Ovary (tissue), 10 donors: ENCODE measurements at places on chromosomes 4 and X. TPM values are rescaled to one million over a fixed set of nuclear protein-coding genes. Genes with fewer than 3 reads are reported as not detected.

DNA sequence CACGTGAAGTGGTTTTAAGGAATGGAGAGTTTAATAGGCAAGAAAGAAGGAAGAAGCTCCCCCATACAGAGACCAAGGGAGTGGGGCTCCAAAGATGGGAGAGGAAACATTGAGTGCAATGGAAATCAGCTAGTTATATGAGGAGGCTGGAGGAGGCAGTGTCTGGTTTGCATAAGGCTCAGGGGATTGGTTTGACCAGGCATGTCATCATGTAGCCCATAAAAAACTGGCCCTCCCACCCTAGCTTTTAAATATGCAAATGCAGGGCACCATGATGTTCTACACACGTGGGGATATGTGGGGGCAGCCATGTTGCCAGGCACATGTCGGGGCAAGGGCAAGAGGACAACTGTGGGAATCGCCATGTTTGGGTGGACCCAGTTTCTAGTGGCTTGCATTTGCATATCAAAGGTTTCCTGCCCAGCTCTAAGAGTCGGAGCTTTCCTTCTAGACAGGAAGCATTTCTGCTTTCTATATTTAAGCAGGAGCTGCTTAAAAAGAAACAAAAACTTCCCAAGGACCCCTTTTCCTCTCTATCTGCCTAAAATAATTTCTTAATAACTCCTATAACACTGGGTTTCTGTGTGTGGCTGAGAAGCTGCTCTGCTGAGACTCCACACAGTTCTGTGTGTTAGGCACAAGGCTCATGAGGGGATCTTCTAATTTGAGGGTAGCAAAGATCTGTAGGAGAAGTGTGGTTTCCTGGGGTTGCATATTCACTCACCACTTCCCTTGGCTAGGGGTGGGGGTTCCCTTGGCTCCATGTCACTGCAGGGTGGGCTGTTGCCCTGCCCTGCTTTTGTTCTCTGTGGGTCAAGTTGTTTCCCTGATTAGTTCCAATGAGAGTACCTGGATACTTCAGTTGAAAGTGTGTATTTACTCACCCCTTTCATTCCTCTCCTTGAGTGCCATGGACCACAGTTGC is 113.5 kb downstream of the VSIG4 start:
- no peak overlapping the region for H3K27ac ChIP-seq
- H3K4me3 ChIP-seq, result no peak overlapping the region
- DNase-seq, result no peak
- no peaks in the 10 kb centered on the region for H3K36me3 ChIP-seq
- no peaks in the 10 kb centered on the region for H3K4me1 ChIP-seq

DNA sequence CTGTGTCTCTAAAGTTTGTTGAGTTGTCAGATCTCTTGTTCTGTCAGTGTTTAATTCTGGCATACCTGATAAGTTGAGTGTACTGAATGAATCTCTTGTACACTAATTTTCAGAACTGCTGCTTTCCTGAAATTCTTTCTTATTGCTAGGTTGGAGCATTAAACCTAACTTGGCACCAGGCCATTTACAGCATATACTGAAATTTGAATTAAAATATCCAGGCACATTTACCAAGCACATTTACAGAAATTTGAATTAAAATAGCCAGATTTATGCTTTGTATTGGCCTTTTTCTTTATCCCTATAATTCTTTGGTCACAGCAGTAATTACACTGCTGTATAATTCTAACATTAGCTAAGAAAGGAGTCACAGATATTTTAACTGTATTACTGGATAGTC is 8.9 kb downstream of the TMEM33 start:
- H3K4me3 ChIP-seq, result no peak overlapping the region
- no peaks in the 10 kb centered on the region for H3K4me1 ChIP-seq
- DNase-seq, result no peak
- H3K27me3 ChIP-seq, result no peaks in the 10 kb centered on the region
- H3K27ac ChIP-seq, result no peak overlapping the region

DNA sequence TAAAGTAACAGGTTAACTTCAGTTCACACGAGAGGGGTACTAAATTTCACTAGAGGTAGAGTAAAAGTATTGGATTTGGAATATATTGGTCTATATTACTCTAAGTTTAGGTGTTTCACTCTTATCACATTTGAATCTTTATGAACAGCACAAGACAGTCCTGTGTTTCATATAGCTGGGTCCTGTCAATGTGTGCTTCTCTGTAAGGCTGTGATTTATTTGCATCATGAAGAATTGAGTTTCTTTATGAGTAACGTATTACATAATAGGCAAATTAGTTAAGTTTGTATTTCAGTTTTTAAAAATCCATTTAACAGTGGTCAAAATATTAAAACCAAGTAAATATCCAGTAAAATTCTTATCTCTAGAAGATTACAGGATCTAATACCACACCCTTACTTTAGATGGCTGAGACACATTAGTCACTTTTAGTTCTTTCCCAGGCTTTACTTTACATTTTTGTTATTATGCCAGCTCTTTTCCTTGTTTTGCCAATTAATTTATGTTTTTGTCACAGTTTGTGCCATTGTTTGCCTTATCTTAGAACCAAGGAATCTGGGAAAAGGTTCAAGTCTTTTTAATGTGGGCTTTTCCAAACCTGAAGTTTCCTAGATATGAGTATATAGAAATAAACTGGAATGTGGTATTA is 32.1 kb downstream of the NUDT6 start:
- H3K27me3 ChIP-seq, result no peaks in the 10 kb centered on the region
- H3K36me3 ChIP-seq, result no peaks in the 10 kb centered on the region
- no peaks in the 10 kb centered on the region for H3K4me1 ChIP-seq
- no peak for DNase-seq

DNA sequence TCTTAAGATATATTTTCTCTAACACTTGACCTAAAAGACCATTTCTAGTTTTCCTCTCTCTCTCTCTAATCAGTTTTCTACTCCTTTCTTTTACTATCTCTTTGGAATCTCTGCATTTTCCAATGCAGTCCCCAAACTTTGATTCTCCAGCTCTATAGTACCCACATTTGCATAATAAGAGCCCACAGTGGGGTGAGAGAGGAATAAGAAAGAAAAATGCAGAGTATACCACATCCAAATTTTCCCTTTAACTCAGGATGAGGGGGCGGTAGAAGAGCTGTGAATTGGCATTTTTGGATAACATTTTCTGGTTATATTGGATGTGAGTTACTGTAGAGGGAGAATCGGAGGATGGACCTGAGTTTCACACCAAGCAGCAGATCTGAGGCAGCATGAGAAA is 74.4 kb upstream of the SOD3 start:
- DNase-seq, result no peak
- H3K36me3 ChIP-seq, result no peaks in the 10 kb centered on the region
- no peaks in the 10 kb centered on the region for H3K27me3 ChIP-seq
- H3K4me3 ChIP-seq, result no peak overlapping the region

GRCh38 chr4:141659539-141659938 is 23.2 kb downstream of the IL15 start:
- H3K4me3 ChIP-seq, result no peak overlapping the region
- H3K36me3 ChIP-seq, result no peaks in the 10 kb centered on the region
- H3K27ac ChIP-seq, result no peak overlapping the region
- no peak for DNase-seq

GRCh38 chrX:115912372-115912897 is 258.1 kb upstream of the AGTR2 start:
- DNase-seq, result no peak
- H3K4me1 ChIP-seq, result no peaks in the 10 kb centered on the region
- H3K27me3 ChIP-seq, result no peaks in the 10 kb centered on the region
- H3K36me3 ChIP-seq, result no peaks in the 10 kb centered on the region

DNA sequence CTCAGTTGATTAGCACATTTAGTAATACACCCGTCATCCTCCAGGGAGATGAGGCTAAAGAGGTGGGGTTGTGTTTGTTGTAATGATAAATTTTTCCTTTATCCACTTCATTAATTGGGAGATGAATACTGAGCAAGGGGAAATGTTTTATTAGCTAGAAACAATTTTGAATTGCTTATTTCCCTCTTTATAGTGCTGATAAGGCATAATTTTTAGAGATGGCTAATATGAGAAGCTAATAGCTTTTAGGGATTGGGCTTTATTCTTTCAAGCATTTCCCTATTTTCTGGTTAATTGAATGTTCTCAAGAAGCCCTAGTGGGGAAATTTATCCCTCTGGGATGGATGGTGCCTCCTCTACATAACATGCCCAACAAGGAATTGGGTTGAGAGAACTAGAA is 365.2 kb upstream of the IGFBP7 start:
- H3K36me3 ChIP-seq, result no peaks in the 10 kb centered on the region
- H3K4me3 ChIP-seq, result no peak overlapping the region
- H3K27ac ChIP-seq, result no peak overlapping the region
- H3K27me3 ChIP-seq, result no peaks in the 10 kb centered on the region

GRCh38 chr4:29588617-29589016 is 1131.6 kb upstream of the PCDH7 start:
- no peak overlapping the region for H3K4me3 ChIP-seq
- H3K27ac ChIP-seq, result no peak overlapping the region
- no peaks in the 10 kb centered on the region for H3K4me1 ChIP-seq
- H3K36me3 ChIP-seq, result no peaks in the 10 kb centered on the region
- no peak for DNase-seq

DNA sequence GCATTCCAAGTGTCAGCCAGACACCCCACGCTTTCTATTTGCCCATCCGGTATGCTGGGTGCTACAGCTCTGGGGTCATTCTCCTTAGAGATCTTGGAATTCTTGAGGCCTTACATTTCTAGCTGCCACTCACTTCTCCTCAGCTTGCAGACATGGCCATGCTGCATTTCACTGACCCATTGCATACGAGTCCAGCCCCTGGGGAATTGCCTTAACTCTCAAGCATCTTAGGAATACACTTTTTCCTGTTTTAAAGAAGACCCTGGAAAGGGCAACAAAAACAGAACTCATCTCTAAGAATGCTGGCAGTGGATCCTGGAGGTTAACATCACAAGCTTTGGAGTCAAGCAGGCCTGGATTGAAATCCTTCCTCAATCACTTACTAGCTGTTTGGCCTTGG is 122.0 kb upstream of the LNX1 start:
- peaks cover 11% of the 10 kb centered on the region for H3K4me1 ChIP-seq
- H3K27me3 ChIP-seq, result no peaks in the 10 kb centered on the region
- H3K36me3 ChIP-seq, result no peaks in the 10 kb centered on the region

DNA sequence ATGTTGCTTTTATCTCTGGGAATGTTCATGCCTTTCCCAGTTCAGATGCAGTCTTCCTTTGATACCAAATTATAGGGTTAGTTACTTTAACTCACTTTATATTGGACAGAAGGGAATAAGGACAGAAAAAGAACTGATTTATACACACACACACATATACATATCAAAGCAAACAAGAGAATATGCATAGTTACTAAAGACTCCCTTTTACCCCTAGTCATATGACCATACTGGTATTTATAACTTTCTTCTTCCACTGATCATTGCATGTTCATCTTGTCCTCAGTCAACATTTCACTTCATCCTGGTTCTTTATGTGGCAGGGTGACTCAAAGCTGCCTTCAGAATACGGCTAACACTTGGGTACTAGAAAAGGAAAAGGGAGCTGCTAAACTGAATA is 120.4 kb downstream of the PARM1 start:
- no peaks in the 10 kb centered on the region for H3K4me1 ChIP-seq
- H3K27ac ChIP-seq, result no peak overlapping the region
- no peak overlapping the region for H3K4me3 ChIP-seq
- no peak for DNase-seq
- H3K36me3 ChIP-seq, result no peaks in the 10 kb centered on the region

- no peaks in the 10 kb centered on the region for H3K27me3 ChIP-seq
- H3K4me1 ChIP-seq, result peaks cover 4% of the 10 kb centered on the region
- no peak overlapping the region for H3K27ac ChIP-seq
- DNase-seq, result no peak
- no peak overlapping the region for H3K4me3 ChIP-seq
- H3K36me3 ChIP-seq, result no peaks in the 10 kb centered on the region
Measured at GRCh38 chr4:75710246-75710645, 14.1 kb upstream of the USO1 start.

GRCh38 chrX:12390301-12390700 is 252.0 kb downstream of the FRMPD4 start:
- no peak overlapping the region for H3K27ac ChIP-seq
- DNase-seq, result no peak
- no peaks in the 10 kb centered on the region for H3K36me3 ChIP-seq
- no peaks in the 10 kb centered on the region for H3K4me1 ChIP-seq

GRCh38 chrX:100411802-100412715 is 2.0 kb upstream of the PCDH19 start:
- no peak for DNase-seq
- H3K36me3 ChIP-seq, result no peaks in the 10 kb centered on the region
- H3K27ac ChIP-seq, result no peak overlapping the region
- no peak overlapping the region for H3K4me3 ChIP-seq
- peaks cover 2% of the 10 kb centered on the region for H3K4me1 ChIP-seq
- H3K27me3 ChIP-seq, result no peaks in the 10 kb centered on the region

GRCh38 chrX:4909348-4909747 is 1195.9 kb upstream of the PRKX start:
- no peaks in the 10 kb centered on the region for H3K36me3 ChIP-seq
- no peak for DNase-seq
- no peak overlapping the region for H3K27ac ChIP-seq

DNA sequence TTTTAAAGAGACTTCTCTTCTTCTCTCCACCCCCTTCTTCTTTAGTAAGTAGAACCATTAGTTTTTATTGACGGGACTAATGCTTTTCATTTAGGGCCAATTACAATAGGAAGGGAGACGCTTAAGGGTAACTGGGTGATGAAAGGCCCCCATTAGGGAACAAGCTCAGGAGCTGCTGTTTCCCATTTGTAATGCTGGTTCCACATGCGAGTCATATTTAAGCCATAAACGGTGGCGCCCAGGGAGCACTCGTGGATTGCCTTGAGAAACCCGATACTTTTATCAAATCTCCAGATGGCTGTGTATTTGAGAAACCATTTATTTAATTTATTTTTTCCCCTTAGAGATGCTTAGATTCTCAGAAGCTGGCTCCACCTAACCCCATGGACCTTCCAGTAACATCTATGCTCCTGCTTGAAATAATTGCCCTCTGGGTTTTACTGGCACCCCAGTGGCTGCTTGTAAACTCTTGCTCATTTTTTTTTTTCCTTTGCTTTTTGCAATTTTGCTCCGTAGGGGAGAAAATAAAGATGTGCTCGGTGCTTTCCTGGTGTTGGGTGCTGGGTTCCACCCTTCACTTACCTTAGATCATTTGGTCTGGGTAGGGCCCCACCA is 124.2 kb upstream of the MSX1 start:
- peaks cover 4% of the 10 kb centered on the region for H3K4me1 ChIP-seq
- no peaks in the 10 kb centered on the region for H3K27me3 ChIP-seq
- DNase-seq, result no peak
- H3K27ac ChIP-seq, result no peak overlapping the region

The FGF13 gene
- 5.9 TPM for total RNA-seq

The MAB21L2 gene
- total RNA-seq, result not detected

The HERC6 gene
- 10.8 TPM for total RNA-seq

The CCDC110 gene
- 3.3 TPM for total RNA-seq

The WNK3 gene
- 26.7 TPM for total RNA-seq

The AFM gene
- not detected for total RNA-seq

The ZNF157 gene
- total RNA-seq, result 0.36 TPM

The SPIN2A gene
- total RNA-seq, result 0.23 TPM

The MAPK10 gene
- total RNA-seq, result 24.6 TPM
